ENCODE measurements at places on chromosomes 2 and 18. TPM values are rescaled to one million over a fixed set of nuclear protein-coding genes. Genes with fewer than 3 reads are reported as not detected.
A peak's percentile ranks its signal among the peaks of the same experiment; 100 is the strongest.

DNA sequence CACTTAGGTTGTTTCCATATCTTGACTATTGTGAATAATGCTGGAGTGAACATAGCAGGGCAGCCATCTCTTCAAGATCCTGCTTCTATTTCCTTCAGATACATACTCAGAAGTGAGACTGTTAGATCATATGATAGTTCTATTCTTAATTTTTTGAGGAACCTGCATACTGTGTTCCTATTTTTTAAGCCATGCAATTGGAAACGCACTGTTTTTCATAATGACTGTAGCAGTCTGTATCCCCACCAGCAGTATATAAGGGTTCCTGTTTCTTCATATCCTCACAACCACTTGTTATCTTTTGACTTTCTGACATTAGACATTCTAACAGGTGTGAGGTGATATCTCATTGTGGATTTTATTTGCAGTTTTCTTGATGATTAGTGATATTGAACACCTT is 15.5 kb downstream of the NEURL3 start:
- DNase-seq, result no peak

Gene IHH
- polyA plus RNA-seq, result not detected

GRCh38 chr2:48380208-48380607 is 149.7 kb upstream of the STON1 start:
- DNase-seq, result no peak

- peak; percentile 39 for DNase-seq
These were observed 31.0 kb downstream of the IL37 start for GRCh38 chr2:112941753-112942653.

Gene CCDC148
- polyA plus RNA-seq, result 0.53 TPM

Gene C2orf66
- not detected for polyA plus RNA-seq

Gene MEMO1
- 33.8 TPM for polyA plus RNA-seq

DNA sequence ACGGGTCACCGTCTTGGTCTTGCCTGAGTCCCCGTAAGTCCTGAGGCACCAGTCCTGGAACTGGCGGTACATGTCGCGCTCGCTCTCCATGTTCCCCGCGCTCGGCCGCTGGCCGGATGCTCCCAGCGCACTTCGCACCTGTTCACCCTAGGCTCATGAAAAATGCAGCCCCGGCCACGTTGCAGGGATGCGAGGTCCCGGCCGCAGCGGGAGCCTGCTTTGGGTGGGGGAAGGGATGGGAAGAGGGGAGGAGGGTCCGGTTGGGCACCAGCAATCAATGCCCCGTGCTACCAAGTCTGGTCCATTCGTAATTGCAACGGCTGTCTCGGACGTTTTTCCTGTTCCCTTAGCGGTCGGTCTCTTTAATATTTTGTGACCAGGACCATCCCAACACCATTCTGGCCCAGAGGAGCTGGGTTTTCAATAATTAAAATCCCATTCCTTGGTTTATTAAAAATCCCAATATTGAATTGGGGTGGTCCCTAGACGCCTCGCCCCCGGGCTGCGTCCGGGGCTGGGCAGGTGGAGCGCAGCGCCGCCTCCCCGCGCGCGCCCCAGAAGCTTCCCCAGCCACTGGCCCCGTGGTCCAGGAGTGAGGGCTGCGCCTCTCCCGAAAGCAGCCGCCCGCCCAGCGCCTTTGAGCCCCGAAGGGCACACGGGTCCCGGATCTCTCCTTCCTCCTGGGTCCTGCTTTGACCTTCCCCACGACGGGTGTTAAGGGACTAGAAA is 1.4 kb downstream of the NOL4 start:
- DNase-seq, result peak; percentile 20

Gene POU3F3
- not detected for polyA plus RNA-seq

Gene EFEMP1
- polyA plus RNA-seq, result 71.0 TPM

Gene TNFRSF11A
- polyA plus RNA-seq, result 3.1 TPM

Gene SEC11C
- polyA plus RNA-seq, result 9.0 TPM

DNA sequence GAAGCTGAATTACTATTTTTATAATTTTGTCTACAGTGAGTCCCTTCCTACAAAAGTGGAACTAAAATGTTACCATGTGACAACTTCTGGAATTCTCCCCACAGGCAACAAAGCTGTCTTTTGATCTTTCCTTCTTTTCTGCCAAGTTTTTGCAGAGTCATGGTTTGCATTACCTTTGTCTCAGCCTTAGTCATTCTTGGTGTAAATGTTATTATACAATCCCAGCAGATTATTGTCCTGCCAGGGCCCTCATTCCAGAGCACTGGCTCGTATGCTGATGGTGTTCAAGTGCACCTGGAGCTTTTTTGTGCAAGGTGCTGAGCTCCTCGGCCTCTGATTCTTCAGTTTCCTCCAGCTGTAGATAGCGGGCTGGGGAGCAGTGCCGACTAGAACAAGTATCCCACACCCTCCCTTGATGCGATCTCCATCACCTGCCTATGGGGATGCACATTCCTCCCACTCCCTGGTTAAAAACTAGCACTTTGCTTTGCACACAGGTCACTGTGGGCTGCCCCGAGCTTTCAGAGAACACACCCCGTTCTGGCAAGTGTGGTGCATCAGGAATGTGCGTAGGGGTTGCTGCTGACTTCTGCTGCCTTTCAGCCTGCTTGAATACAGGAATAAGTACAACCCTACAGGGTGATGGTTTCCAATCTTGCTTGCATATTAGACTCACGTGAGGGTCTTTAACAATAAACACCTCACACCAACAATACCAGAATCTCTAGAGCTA is 263.6 kb downstream of the RNF144A start:
- DNase-seq, result peak; percentile 30

DNA sequence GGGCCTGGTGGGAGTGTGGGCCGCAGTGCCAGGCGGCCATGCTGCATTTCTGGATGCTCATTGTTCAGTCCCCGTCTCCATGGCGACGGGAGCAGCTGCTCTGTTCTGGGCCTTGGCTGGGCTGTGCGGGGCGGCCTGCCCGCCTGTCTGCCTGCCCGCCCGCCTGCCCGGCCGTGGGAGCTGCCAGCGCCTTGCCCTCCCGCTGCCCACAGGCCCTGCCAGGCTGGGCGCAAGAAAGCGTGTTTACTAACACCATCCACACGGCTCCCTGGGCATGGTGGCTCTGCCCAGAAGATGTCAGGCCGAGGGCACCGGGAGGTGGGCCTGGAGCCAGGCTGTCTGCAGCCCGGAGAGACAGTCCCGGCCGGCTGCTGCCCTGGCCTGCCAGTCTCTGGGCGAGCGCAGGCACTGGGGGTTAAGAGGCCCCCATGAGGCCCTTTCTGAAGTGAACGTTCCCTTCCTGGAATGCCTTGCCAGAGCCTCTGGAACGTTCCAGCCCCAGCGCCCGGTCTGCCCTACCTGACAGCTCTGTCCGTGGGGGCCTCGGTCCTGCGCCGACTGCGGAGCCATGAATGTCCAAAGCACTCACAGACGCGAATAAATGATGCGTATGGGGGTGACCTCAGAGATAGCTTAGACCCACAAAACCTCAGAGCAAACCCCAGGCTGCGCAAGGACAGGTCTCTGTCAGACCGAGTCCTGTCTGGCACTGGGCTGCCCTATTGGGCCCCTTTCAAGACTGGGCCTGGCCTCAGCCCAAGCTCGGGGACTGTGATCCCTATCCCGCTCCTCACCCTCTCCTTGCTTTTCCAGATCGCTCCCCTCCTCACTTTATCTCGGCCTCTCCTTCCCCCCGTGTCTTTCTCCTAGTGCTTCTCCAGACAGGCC is 44.3 kb downstream of the MYCN start:
- DNase-seq, result peak; percentile 64
